ENCODE measurements at places on chromosomes 6 and 20. TPM values are rescaled to one million over a fixed set of nuclear protein-coding genes. Genes with fewer than 3 reads are reported as not detected.

RIPPLY2 gene
- total RNA-seq: not detected

SLC22A3 gene
- total RNA-seq: 1.5 TPM

JAG1 gene
- 39.2 TPM for total RNA-seq

GATA5 gene
- not detected for total RNA-seq

LY6G6D gene
- not detected for total RNA-seq
